ENCODE measurements at places on chromosomes 11 and 22. TPM values are rescaled to one million over a fixed set of nuclear protein-coding genes. Genes with fewer than 3 reads are reported as not detected.

- DNase-seq, result no peak
Measured at GRCh38 chr11:3155691-3156258, 9.3 kb downstream of the OSBPL5 start.

APOBEC3H gene
- 1.9 TPM for total RNA-seq

GRCh38 chr11:92053216-92053615, 171.4 kb upstream of the FAT3 start:
- no peak for DNase-seq

- peak; percentile 59 for DNase-seq
Measured at GRCh38 chr11:63813563-63814382, 517 bp downstream of the SPINDOC start.
